Lower lobe of right lung (tissue), 2 donors: ENCODE measurements at places on chromosomes 2 and 18.

- no peak for DNase-seq
These were observed 745.6 kb upstream of the RAB6C start for GRCh38 chr2:129233751-129234406.

GRCh38 chr2:98743835-98744234 is 12.9 kb upstream of the MGAT4A start:
- DNase-seq, result no peak

DNA sequence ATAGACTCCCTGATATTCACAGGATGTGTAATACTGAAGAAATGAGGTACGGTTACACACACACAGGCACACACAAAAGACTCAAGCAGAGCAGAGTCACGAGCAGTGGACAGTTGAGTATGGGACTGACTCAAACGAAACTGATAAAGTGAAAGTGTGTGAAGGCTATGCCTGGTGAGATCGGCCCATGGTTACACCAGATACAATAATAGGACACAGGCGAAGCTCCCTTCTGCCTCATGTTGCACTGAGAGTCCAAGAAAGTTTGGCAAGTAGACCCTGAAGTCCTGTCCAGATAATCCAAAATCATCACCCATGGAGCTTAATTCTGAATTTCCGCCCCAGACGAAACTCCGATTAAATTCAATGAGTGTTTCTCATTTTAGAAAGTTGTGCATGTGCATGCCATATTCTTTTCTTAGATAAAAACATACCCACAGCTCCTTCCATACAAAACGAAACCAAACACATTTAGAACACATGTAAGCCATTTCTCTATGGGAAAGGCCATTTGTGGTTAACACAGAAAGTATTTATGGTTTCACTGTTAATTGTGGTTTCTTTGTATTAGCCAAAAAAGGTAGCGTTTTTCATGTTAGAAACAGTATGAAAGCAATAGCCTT is 567.6 kb downstream of the PLCL1 start:
- DNase-seq, result no peak

DNA sequence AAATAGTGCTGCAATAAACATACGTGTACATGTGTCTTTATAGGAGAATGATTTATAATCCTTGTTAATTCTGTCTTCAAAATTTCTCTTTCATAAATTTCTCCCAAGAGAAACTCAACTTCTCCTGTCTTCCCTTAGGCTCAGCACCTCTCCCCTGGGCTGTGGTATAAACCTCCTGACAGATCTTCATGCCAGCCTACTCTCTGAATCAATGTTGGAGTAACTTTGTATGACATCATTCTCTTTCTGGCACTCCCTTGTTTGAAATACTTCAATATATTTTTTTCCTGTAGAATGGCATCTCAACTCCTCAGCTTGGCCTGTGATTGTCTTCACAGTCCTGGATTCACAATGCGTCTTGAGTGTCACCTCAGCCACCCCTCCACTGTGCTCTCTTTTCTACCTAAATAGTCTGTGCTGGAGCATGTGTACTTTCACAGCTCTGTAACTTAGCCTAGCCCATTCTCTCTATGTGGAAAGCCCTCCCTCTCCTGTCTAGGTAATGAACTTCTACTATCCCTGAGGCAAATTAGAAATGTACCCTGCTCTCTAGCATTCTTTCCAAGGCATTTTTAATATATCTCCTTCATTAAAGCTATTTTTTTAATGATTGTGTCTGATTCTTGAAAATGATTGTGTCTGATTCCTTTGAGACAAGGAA is 649.9 kb upstream of the FANCL start:
- no peak for DNase-seq

- no peak for DNase-seq
These were observed 271.3 kb downstream of the CYRIA start for GRCh38 chr2:16394072-16394985.

DNA sequence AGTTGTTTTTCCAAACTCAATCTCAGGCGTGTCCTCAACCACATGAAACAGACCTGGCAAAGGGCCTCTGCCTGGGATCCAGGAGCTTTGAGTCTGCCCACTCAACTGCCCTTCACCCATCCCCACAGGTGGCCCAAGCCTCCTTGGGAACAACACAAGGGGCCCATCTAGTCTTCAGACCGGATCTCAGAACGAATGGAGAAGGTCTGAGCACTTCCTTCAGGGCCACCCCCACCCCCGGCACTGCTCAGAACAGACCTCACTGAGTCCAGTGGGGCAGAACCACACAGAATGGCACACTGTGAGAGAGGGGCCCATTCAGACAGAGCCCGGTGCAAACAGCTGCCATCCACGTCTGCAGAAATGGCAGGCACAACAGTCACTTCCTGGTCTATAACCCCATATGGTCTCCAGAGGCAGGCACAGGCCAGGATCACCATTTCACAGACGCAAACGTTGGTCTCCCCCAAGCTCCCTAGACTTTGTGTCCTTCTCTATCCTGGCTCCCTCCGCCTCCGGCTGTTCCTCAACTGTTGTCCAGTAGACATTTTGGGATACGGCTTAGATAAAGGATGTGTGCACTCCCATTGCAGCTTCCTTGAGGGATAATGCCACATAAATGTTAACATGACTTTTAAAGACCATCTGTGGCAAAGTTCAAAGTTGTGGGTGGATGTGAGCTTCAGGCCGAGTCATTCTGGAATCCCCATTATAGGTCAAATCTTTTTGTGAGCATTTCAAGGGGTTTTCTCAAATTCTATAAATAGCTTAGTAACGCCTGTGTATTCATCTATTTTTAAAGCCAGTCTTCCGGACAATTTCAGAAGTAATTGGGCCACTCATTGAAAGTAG is 149.7 kb downstream of the SMAD7 start:
- peak; percentile 20 for DNase-seq

GRCh38 chr2:215540658-215541057 is 104.8 kb upstream of the FN1 start:
- no peak for DNase-seq

DNA sequence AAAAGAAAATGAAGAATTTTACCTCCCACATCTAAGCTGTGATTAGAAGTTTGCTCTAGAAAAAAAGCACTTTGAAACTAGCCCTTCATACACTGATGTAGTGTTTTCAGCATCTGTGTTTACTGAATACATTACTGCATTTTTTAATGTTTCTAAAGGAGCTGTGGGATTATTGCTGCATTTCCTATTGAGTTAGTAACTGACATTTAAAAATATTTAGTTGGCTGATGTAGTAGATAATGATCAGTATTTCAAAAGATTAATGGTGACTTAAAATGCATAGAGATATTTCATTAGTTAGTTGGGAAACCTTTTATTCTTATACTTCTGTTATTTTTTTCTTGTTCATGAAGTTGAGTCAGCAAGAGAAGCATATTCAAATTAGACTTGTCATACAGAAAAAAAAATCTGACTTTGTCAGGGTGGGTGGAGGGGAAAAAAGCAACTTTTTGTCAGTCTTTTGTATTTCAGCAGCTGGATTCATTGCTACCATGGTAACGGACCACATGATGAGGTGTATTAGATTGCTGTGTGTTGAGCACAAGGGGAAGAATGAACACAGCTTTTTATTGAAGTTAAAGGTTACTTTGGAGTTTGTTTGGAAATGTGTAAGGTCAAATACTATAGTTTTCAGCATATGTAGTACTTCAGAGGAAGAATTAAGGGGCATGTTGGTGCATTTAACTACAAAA is at the start of gene DTNA:
DTNA (plus strand) TSS at position 549 of the 692 bp plus-strand sequence. CDS start 45,679 bp downstream, outside the sequence.
- no peak for DNase-seq

DNA sequence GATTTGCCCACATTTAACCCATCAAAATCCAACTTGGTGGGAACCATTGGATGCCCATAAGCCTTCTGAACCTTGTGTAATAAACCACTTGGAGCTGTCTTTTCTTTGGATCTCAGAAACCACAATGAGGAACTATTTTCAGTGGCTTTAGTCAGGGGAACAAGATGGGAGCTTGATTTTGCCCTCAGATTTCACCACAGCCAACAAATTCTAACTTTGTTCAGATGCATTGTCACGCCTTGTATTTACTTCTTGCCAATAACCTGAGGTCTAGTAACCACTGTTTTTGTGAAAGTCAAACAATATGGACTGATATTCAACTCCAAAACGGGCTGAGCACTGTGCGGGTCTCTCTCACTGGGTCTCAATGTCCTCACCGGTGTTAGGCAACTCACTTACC is 508.2 kb downstream of the TNS1 start:
- no peak for DNase-seq

GRCh38 chr2:46803911-46804670 is 111.5 kb downstream of the MCFD2 start:
- DNase-seq, result no peak

DNA sequence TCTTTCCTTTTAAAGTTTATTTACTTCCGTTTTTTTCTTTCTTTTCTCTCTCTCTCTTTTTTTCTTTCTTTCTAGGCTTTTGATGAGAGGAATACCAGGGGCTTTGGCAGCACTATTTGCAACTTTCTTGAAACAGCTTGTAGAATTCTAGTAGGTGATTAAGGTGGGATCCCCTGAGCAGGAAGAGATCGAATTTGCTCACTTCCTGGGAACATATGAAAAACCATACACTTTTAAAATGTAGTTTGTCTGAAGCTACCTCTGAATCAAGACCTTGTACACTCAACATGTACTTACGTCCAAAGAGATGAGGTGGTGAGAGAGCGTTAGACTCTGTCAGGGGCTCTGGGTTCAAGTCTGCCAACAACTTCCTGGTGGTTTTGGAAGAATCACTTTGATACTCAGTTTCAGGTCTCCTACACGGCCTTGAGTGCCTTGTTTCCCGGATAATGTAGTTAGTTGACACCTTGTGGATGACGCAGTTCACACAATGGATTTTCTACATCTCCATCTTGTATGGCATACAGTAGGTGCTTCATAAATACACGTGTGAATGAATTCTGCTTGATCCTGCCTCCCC is 229.1 kb downstream of the MYCN start:
- DNase-seq, result no peak

DNA sequence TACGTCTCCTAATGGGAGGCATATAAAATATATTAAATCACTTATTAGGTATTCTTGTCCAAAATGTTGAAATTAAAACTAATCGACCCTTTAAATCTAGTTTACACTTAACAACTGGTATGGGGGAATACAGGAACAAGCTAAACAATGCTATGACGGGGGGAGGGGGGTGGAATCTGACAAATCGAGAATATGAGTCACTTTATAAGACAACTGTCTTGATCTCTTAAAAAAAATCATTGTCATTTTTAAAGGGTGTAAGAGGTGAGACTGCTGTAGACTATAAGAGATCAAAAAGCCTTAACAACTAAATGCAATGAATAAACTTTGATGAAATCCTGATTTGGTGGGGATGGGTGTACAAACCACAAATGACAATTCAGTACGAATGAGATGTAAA is 6.0 kb downstream of the MAP3K2 start:
- DNase-seq, result no peak
